ENCODE measurements at places on chromosomes 4 and X.

GRCh38 chr4:16532240-16532970 lies 306.1 kb upstream of the TAPT1 start:
- DNase-seq, result peak; percentile 29

DNA sequence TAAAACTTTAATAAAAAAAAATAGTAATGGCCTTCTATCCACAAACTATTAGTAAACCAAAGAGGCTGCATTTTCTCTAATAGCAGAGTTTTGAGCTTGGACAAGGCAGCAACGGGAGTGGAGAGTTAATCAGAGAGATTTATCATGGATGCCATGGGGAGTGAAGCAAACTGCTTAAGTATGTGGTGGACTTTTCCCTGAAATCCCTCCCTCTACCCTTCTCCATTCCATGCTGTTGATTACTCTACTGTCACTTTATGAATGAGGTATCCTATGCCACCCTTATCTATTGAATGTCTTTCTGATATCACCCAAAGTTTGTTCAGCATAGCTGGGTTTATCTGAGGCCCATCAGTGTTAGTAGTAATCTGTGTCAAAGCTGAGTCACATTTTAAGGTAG lies 335.6 kb upstream of the TRAM1L1 start:
- DNase-seq, result no peak

DNA sequence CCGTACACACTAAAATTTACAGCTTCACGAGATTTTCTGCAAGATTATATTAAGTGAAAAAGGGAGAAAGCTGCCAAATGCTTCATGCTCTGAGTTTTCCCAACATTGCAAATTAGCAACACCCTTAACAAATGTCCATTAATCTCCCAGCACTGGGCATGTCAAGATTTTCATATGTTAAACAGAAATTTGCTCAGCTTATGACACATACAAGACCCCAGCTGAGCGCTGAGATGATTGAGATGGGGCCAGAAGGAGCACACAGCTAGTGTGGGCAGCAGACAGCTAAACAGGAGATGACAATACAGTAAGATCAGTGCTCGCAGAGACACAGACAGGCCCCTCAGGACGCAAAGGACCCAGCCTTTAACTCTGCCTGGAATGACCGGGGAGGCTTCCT lies 208.8 kb downstream of the STK32B start:
- no peak for DNase-seq

DNA sequence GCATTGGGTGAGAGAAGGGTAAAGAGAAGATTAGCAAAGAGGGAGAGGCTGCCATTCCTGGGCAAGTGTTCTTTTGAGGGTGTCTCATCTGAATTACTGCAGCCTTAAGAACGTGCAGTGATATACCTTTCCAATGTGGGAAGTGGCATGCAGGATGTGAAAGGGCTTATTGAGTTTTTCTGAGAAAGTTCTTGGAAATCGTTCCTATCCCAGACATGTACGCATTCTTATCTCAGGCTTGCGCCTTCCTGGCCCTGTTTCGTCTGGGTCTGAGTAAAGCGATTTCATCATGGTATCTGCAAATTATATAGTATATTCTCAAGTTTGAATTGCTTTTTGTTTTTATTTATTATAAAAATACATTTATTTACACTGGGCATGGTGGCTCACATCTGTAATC lies 699.8 kb downstream of the TRAM1L1 start:
- no peak for DNase-seq

DNA sequence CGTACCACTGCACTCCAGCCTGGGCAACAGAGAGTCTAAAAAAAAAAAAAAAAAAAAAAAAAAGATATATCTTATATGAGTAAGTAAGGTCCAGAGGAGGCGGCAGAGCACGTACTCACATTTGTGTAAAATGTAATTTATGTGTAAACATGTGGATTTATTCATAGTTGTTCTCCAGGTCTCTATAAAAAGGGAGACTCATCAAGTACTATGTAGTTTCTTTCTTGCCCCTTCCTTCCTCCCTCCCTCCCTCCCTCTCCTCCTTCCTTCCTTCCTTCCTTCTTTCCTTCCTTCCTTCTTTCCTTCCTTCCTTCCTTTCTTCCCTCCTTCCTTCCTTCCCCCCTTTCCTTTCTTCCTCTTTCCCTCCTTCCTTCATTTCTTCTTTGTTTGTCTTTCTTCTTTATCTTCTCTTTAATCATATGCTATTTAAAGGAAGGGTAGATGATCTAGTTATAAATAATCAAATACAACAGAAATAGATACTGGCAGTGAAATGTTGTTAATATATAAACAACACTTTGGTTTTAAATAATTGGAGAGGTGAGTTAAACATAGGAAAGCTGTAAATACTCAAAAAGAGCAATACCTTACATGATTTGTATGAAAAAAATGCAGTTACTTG lies 344.8 kb downstream of the ANK2 start:
- no peak for DNase-seq

DNA sequence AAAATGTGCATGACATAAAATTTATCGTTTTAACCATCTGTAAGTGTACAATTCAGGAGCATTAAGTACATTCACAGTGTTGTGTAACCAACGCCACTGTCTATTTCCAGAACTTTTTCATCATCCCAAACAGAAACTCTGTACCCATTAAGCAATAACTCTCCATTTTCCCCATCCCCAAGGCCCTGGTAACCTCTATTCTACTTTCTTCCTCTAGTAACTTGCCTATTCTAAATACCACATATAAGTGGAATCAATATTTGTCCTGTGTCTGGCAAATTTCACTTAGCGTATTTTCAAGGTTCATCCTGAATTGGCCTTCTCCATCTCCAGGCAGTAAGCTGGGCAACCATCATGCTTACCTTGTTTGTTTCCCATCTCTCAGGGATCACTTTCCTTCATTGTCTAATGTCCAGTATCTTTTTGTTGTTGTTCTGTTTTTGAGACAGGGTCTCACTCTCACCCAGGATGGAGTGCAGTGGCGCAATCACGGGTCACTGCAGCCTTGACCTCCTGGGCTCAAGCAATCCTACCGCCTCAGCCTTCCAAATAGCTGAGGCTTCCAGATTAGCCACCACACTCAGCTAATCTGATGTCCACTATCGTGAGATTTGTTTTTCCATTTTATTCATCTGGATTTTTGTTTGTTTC lies 17.7 kb upstream of the GRIPAP1 start:
- no peak for DNase-seq

GRCh38 chr4:150909116-150909515 lies 106.0 kb downstream of the LRBA start:
- DNase-seq, result no peak

DNA sequence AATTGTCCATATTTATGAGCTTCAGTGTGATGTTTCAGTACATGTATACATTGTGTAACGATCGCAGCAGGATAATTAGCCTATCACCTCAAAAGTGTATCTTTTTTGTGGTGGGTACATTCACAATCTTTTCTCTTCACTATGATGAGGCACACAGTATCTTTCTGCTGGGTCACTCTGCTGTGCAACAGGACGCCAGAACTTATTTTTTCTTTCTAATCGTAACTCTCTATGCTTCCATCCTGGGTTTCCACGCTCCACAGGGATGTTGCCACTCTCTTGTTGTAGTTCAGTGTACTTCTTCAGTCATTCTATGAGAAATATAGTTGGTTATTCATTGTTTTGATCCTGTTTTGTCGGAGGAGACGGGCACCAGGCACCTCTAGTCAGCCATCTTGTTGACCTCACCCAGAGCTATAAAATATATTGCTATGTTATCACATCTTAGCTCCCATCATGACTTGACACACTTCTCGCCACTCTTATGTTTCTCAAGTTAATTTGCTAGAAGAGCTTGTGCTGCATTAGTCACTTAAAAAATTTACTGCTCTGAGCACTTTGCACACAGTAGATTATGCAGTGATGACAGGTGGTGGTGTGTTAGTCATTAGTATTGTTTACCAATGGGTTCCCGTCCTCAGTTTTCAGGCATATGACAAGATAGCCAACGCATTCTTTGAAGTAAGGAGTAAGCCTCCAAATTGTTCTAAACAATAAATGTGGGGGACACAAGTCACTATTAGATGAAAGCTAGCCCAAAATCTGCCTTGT lies 1002.7 kb upstream of the PCDH7 start:
- no peak for DNase-seq

DNA sequence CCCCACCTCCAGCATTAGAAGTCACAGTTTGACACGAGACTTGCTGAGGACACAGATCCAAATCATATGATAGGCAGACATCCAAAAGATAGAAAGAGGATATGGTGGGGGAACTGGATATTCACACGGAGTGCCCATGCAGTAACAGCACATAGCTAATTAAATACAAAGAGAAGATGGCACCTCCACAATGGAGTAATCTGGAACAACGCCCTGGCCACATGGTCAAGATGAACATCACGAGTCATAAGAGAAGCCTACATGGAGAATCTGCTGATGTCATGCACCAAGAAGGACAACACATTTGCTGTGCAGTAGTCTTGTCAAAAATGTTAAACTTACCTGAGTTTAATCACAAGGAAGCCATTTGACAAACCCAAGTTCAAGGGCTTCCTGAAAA lies 10.1 kb upstream of the LOC101059915 start:
- no peak for DNase-seq

DNA sequence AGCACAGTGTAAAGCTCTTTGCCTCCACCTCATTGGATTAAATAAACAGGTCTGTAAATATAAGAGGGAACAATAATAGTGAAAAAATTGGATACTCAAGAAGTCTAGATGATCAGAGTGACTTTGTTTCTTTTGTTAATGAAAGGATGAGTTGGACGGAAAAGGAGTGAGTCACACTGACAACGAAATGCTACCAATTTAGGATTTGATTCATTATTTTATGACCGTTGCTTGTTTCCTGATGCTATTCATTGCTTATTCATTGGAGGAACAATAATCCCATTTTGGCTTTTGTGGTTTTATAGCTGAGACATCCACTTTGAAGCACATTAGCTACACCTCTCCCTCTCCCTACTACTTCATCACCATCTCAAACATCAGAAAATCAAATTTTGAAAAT lies 74.4 kb upstream of the DYNLT3 start:
- no peak for DNase-seq

DNA sequence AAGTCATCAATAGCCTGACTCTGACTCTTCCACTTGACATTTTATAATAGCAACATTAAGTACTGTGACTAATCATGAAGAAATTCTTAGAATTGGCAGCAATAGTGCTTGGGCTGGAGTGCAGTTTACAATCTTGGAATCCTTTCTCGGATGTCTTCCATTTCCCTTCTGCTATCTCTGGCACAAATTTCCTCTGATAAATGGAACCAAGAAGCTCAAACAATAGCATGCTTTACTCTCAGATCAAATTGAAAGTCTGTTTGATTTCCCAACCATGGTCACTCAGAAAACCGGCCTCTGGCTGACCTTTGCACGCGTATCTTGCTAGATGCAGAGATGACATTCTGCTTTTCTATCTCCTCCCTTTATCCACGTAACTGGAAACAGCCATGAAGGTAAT lies 99.0 kb upstream of the SPANXC start:
- DNase-seq, result no peak

- no peak for DNase-seq
Observed at GRCh38 chrX:131854581-131854980, 168.5 kb upstream of the STK26 start.

- DNase-seq, result no peak
Observed at GRCh38 chr4:101000496-101000895, 346.8 kb downstream of the PPP3CA start.

DNA sequence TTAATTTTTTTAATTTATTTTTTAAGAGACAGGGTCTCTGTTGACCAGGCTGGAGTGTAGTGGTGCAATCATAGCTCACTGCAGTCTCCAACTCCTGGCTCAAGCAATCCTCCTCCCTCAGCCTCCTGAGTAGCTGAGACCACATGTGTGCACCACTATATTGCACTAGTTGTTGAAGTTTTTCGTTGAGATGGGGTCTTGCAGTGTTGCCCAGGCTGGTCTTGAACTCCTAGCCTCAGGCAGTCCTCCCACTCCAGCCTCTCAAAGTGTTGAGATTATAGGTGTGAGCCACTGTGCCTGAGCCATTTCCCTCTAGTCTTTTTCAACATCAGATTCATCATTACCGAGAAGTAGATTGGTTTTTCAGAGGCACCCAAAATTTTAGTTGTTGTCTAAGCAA lies 165.7 kb downstream of the DCLK2 start:
- DNase-seq, result no peak

GRCh38 chrX:130419263-130419662 lies 17.5 kb downstream of the RBMX2 start:
- no peak for DNase-seq

- no peak for DNase-seq
Observed at GRCh38 chr4:152485726-152486276, 50.1 kb downstream of the FBXW7 start.

DNA sequence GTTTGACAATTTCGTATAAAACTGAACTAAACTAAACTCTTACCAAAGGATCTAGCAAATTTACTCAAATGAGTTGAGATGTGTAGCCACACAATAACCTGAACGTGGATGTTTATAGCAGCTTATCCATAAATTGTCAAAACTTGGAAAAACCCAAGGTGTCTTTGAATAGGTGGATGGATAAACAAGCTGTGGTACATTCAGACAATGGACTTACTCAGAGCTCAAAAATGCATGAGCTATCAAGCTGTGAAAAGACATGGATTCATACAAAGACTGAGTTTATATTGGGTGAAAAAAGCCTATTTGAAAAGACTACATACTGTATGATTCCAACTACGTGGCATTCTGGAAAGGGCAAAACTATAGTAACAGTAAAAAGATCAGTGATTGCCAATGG lies 69.5 kb downstream of the LARP1B start:
- no peak for DNase-seq

DNA sequence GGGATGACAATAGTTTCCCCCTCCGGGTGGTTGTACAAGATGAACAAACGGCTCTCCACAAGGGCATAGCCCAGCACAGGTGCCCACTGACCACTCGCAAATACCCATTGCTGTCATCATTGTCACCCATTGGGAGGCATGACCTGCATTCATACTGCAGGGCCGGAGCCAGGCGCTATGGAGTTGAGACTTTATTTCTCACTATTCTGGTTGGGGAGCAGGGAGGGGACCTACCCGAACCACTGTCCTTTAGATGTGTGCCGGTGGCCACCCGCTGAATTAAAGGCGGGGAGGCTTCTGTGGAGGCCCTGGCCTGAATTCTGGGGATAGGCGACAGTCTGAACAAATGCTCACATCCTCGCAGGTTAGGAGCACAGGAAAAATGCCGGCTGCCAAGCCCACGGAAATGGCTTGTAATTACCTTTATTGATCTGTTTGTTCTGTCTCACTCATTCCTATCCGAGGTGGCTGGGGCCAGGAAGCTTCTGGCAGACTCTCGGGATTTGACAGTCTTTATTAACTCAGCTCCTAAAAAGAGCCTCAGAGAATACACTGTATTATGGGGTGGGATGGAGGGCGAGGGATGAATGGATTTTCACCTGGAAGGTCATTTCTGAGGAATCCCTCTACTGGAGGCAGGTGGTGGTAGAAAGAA lies 125.1 kb upstream of the PSAPL1 start:
- no peak for DNase-seq

DNA sequence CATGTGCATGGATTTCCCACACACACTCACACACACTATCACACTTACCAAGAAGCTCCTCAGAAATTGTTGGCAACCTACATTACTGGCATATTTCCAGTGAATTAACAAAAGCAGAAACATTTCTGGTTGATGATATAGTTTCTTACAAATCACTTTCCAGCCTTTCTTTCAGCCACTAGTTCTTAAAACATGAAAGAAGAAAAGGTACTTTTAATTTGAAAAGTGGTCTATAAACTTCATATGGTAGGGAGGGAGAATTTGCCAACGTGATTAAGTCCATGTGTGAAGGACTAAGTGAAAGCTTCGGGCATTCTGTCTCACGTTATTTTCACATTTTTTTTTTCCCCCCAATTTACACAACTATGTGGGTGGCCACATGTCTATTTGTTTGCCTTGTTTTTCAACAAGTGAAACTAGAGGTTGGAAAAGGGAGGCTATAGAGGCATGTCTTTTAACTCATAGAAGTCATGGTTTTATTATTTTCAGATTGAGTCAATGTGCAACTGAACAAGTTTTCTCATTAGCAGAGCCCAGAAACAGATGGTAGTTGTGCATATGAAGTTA lies 832.1 kb upstream of the INTU start:
- DNase-seq, result no peak

Data from KG1 (cell line).